ENCODE measurements at places on chromosomes 2 and 18.

GRCh38 chr2:158099716-158100115 lies 2.0 kb upstream of the UPP2 start:
- DNase-seq, result no peak

DNA sequence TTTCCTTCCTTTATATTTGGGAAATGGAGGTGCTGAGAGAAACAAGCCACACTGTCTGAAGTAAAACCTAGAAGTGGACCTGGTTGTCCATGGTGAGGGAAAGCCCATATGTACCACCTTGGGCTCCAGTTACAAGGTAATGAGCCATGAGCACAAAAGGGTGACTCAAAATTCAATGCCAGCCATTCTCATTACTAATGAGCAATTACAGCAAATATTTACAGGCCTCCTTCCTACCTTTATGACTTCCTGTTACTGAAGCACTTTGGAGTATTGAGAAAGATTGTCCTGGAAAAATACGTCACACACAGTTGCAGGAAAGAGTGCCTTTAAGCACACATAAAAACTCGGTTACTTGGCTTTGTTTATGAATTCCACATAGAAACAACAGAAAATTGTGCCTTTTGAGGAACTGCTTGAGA lies 9.1 kb downstream of the EPAS1 start:
- no peak for DNase-seq

- no peak for DNase-seq
Measured at GRCh38 chr2:64562148-64562784, 38.1 kb downstream of the AFTPH start.

- DNase-seq, result no peak
Measured at GRCh38 chr18:76482971-76483691, 11.9 kb downstream of the ZNF516 start.

DNA sequence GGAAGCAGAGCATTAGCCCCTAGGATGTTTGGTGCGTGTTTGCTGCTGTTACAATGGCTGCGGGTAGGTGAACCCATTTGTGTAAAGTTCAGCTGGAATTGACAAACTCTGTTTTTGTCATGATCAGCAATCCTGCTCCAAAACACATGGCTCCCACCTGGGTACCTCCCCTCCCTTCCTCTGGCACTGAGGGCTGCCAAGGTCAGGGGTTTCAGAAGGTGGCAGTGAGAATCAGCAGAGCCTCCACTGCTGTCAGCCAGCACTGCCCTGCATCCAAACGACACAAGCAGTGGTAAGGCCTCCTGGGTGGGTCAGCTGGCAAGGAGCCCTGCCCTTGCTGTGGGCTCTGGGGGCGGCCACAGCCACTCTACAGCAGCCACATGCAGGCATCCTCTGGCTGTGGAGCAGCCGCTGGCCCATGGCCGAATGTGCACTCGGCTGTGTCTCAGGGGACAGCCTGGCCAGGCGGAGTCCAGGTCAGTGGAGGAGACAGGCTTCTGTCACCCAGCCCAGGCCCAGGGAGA lies 32.8 kb upstream of the LDLRAD4 start:
- no peak for DNase-seq

GRCh38 chr2:202541137-202541536 lies 93.6 kb upstream of the FAM117B start:
- no peak for DNase-seq

- DNase-seq, result peak; percentile 53
Measured at GRCh38 chr2:60483401-60483800, 70.1 kb downstream of the BCL11A start.

DNA sequence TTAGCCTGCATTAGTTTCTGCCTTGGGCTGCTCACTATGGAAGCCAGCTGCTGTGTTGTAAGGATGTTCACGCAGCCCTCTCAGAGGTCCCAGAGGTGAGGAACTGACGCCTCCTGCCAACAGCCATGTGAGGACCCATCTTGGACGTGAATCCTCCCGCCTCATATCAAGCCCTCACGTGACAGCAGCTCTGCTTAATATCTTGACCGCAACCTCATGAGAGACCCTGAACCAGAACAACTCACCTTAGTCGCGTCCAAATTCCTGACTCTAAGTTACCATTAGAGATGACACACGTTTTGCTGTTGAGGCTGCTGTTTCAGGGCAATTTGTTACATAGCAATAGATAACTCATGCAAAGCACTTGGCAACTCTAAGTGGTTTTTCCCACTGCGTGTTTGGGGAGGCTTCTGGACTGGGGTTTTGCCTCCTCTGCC lies 97.7 kb downstream of the TMEM17 start:
- DNase-seq, result no peak

DNA sequence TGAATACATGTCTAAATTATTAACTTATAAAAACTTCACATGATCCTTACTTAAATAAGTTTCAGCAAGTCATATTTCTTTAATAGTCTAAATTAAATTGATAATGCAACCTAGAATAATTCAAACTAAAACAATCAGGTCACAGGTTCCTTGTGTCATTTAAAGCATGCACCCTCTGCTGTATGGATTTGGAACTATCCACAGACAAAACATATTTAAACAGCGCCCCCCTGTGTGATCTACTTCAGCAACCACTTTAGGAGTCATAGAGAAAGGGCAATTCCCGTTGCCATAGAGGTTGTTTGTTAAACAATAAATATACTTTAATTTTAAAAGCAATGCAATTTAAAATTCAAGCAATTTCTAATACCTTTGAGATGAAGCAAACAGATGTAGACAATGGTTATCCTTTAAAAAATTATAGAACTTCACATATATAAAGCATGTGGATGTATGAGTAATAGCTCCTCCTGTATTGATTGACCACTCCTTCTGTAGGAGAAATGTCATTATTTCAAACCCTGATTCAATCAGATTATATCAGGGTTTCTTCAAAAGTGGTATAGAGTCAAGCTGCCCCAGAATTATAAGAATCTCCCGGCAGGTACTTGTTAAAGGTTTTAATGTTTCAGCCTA lies 21.2 kb downstream of the GRB14 start:
- DNase-seq, result peak; percentile 70

GRCh38 chr18:49728542-49728941 lies 84.8 kb downstream of the ACAA2 start:
- peak; percentile 72 for DNase-seq

DNA sequence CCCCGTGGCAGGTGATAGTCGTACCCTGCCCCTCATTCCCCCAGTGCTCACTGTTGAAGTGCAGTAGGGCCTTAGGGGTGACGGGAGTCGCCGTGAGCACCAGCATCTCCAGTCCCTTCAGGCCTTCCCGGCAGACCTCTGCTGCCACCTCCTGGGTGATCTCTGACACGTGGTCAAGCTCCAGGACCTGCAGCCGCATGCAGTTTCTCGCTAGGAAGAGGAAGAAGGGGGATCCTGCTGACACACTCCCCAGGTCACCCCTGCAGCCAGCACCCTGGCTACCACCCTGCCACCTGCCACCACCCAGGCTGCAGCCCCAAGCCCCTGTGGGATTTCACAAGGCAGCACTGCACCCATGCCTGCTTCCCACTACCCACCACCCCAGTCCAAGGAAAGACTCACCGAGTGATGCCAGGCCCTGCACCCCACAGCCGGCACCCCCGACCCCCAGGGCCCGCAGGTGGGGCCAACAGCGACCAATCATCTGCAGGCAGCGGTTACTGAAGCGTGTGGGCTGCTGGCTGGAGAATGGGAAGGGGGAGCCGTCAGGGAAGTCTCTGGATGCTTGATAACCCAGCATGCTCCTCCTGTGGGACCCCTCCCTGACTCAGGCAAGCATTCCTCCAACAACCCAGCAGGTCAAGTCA lies 23.8 kb downstream of the FBXO41 start:
- DNase-seq, result peak; percentile 89

DNA sequence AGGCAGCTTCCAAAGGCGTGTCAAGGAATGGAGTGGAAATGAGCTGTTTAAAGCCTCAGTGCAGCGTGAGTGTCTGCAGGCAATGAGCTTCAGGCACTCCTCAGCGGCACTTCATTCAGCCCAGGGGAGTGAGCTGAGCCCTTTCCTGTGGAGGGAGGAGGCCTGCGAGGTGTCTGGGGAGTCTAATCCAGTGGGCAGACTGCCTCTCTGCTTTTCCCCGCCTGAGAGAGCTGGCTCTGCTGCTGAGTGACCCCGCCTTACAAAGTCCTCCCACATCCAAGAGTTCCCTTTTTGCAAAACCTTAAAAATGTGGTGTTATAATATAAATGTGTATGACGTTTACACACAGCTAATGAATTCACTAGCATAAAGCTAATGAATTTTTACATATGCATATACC lies 7.0 kb upstream of the LDLRAD4 start:
- no peak for DNase-seq

DNA sequence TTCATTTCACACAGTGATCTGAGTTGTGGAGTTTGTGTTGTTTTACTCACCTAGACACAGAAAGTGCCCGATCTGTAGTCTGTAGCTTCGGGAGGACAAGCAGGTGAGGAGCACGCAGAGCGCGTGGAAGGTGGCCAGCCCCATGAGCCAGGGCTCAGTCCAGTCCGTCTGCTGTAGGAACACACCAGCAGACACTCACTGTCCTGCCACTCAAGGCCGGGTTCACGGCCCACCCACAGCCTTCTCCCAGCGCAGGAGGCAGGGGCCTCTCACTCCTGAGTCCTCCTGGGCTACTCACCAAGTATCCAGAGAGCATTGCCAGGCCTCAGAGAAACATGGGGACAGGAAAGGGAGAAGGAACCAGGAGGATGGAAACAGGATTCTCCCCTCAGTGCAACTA lies 1.7 kb downstream of the TMEM18 start:
- DNase-seq, result no peak

GRCh38 chr2:98937906-98938305 lies 1.9 kb upstream of the CRACDL start:
- DNase-seq, result no peak

GRCh38 chr2:212477571-212477970 lies 61.0 kb downstream of the ERBB4 start:
- DNase-seq, result no peak

- no peak for DNase-seq
Measured at GRCh38 chr2:199443589-199444130, 14.1 kb downstream of the SATB2 start.

GRCh38 chr2:24972315-24972961 lies 683 bp upstream of the DNAJC27 start:
- no peak for DNase-seq

DNA sequence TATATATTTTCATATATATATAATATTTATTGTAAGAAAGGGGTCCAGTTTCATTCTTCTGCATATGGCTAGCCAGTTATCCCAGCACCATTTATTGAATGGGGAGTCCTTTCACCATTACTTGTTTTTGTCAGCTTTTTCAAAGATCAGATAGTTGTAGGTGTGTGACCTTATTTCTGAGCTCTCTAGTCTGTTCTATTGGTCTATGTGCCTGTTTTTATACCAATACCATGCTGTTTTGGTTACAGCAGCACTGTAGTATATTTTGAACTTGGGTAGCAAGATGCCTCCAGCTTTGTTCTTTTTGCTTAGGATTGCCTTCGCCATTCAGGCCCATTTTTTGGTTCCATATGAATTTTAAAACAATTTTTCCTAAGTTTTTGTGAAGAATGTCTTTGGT lies 320.1 kb downstream of the CDH2 start:
- no peak for DNase-seq

- peak; percentile 35 for DNase-seq
Measured at GRCh38 chr2:20585359-20585709, 65.6 kb downstream of the HS1BP3 start.

GRCh38 chr2:165920748-165921147 lies 32.8 kb downstream of the TTC21B start:
- no peak for DNase-seq

DNA sequence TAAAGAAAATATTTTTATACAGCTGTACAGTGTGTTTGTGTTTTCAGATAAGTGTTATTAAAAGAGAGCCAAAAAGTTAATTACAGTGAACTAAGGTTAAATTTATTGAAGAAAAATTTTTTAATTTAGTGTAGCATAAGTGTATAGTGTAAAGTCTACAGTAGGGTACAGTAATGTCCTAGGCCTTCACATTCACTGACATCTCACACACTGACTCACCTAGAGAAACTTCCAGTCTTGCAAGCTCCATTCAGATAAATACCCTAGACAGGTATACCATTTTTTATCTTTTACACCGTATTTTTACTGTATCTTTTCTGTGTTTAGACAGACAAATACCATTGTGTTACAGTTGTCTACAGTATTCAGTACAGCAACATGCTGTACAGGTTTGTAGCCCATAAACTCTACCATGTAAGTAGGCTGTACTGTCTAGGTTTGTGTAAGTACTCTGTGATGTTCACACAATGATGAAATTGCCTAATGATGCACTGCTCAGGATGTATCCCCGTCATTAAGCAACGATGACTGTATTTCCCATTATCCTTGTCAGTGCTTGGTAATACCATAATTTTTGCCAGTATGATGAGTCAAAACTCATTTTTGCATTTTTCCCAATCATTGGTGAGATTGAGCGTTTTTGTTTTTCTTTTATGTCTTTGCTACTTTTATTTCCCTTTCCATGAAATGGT lies 48.2 kb upstream of the B3GNT2 start:
- DNase-seq, result no peak

DNA sequence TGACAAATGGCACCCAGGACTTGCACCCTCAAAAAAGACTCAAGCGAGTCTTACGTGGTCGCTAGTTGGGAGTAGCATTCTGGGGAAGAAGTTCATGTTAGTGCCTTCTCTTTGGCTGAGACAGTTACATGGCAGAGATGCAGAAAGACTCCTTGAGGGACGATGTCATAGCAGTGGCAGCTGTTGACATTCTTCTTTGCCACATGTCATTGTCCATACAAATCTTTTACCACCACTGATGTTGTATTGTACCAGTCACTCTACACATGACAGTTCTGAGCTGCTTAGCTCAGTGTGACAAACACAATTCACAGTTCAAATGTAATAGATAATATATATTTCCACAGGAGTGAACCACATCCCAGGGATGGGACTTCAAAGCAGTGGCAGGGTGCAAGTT lies 197.1 kb downstream of the TCF4 start:
- DNase-seq, result peak; percentile 64
